ENCODE measurements at places on chromosomes 13 and 19. TPM values are rescaled to one million over a fixed set of nuclear protein-coding genes. Genes with fewer than 3 reads are reported as not detected.

NOTCH3 gene
- 3.8 TPM for total RNA-seq

DACT3 gene
- not detected for total RNA-seq

C13orf46 gene
- not detected for total RNA-seq

RASIP1 gene
- 6.9 TPM for total RNA-seq

CLIP3 gene
- 0.51 TPM for total RNA-seq

ZNF530 gene
- total RNA-seq, result 5.4 TPM

RDH8 gene
- not detected for total RNA-seq

ZNF665 gene
- 10.8 TPM for total RNA-seq

FARP1 gene
- total RNA-seq, result 97.0 TPM

ZNF566 gene
- 2.9 TPM for total RNA-seq

ZNF468 gene
- 22.1 TPM for total RNA-seq

NLRP4 gene
- not detected for total RNA-seq

CLEC11A gene
- total RNA-seq, result 2.8 TPM

CEACAM7 gene
- total RNA-seq, result not detected

NCR1 gene
- not detected for total RNA-seq

C5AR2 gene
- total RNA-seq, result not detected

ZNF865 gene
- total RNA-seq, result 3.4 TPM

ATP1A3 gene
- total RNA-seq, result 0.36 TPM

DBP gene
- 5.9 TPM for total RNA-seq
